Thoracic aorta endothelial cell (primary cell): ENCODE measurements at places on chromosomes 6 and 20. TPM values are rescaled to one million over a fixed set of nuclear protein-coding genes. Genes with fewer than 3 reads are reported as not detected.

Gene ASIP
- total RNA-seq: not detected in 2 replicates

Gene MGME1
- total RNA-seq: 16.3 and 17.3 TPM in 2 replicates

Gene NKAIN2
- not detected in 2 replicates for total RNA-seq

Gene ZBTB46
- 2.9 and 3.2 TPM in 2 replicates for total RNA-seq

Gene KCNK16
- not detected in 2 replicates for total RNA-seq

Gene NR2E1
- not detected in 2 replicates for total RNA-seq

Gene TREML2
- not detected in 2 replicates for total RNA-seq

Gene LAMA2
- total RNA-seq: 3.9 and 5.8 TPM in 2 replicates

Gene MROH8
- total RNA-seq: 1.5 and 1.9 TPM in 2 replicates

Gene DEFB124
- not detected in 2 replicates for total RNA-seq

Gene PFDN4
- 134 and 136 TPM in 2 replicates for total RNA-seq

Gene OR2B6
- not detected in 2 replicates for total RNA-seq

Gene TOMM34
- 35.8 and 48.3 TPM in 2 replicates for total RNA-seq

Gene PDE10A
- total RNA-seq: 9.1 and 18.9 TPM in 2 replicates

Gene WFDC10B
- total RNA-seq: not detected in 2 replicates

Gene OPRL1
- 0.93 and 1.0 TPM in 2 replicates for total RNA-seq

Gene CST5
- total RNA-seq: not detected in 2 replicates

Gene LAMA5
- total RNA-seq: 103 and 108 TPM in 2 replicates

Gene HLA-F
- total RNA-seq: 2.9 and 4.5 TPM in 2 replicates

Gene HMGCLL1
- 0.40 TPM in 1 of 2 replicates, not detected in the other for total RNA-seq

Gene SIRPB1
- 0.14 and 0.80 TPM in 2 replicates for total RNA-seq

Gene ZFP57
- total RNA-seq: 2.5 TPM in 1 of 2 replicates, not detected in the other

Gene TRIM10
- not detected in 2 replicates for total RNA-seq

Gene HTR1B
- 65.6 and 78.2 TPM in 2 replicates for total RNA-seq

Gene CHD6
- 30.9 and 33.1 TPM in 2 replicates for total RNA-seq

Gene TNF
- not detected in 2 replicates for total RNA-seq

Gene ADGRB3
- under 0.01 TPM in 1 of 2 replicates, not detected in the other for total RNA-seq

Gene CTCFL
- total RNA-seq: not detected in 2 replicates

Gene C20orf202
- total RNA-seq: not detected in 2 replicates

Gene TCP11
- 0.07 TPM in 1 of 2 replicates, not detected in the other for total RNA-seq

Gene TMEM14B
- 64.9 and 71.0 TPM in 2 replicates for total RNA-seq

Gene MRAP2
- 4.3 and 10.8 TPM in 2 replicates for total RNA-seq

Gene HLA-DOA
- under 0.01 TPM in 1 of 2 replicates, not detected in the other for total RNA-seq

Gene PDYN
- not detected in 2 replicates for total RNA-seq

Gene XKR7
- not detected in 2 replicates for total RNA-seq
